ENCODE measurements at places on chromosomes 6 and 20. TPM values are rescaled to one million over a fixed set of nuclear protein-coding genes. Genes with fewer than 3 reads are reported as not detected.

- DNase-seq = no peak
These were observed 566.1 kb downstream of the KIF16B start for GRCh38 chr20:16007164-16007563.

DNA sequence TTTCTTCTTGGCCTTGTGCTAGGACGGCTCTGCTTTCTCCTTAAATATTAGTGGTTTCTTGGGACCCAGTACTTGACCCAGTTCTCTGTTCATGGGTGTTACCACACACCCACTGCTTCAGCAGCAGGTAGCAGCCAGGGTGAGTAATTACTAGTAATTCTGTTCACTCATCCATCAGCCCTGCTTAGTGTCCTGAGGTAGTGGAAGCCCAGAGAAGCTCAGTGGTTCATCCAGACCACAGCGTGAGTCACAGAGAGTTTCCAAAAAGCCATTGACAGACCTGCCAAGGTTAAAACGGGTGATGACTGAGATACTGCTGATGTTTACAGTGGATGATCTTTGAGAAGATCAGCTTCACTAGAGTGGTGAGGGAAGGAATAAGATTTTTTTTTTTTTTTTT lies 51.7 kb upstream of the HINT3 start:
- no peak for DNase-seq

The ZNF337 gene
- total RNA-seq = 19.1 TPM

The CLPSL1 gene
- total RNA-seq = not detected

GRCh38 chr6:47438481-47439347 lies 38.9 kb upstream of the CD2AP start:
- DNase-seq = no peak

The LZTS3 gene
- total RNA-seq = 15.2 TPM

- DNase-seq = no peak
These were observed 1009.2 kb upstream of the GJE1 start for GRCh38 chr6:141123497-141123896.

The CCDC170 gene
- total RNA-seq = not detected

DNA sequence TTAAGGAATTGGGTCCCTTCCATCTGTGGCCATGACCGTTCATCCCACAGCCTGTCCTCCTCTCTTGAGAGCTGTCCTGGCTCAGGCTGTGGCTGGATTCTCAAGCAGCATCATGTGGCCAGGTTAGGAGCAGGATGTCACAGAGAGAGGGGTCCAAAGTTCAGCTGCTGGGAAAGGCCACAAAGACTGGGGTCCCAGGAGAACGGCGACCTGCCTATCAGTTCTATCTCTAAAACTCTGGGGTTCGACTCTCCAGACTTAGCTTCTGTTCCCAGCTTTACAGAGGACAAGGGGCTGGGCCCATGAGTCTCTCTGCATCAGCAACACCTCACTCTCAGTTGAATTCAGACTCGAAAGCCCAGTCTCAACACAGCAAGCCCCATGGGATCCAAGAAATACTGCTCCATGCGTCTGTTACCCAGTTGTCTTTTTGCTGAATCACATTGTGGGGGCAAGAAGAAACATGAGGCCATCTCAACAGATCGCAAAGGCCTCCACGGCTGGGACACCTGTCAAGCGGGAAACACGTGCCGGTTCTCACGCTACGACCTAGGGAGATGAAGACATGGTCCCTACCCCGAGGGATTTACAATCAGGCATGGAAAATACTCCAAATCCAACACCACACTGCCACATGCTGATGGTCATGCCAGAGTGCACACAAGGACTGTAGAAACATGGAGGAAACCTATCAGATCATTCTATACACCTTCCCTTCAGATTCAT lies 95.4 kb downstream of the SLC22A23 start:
- DNase-seq = no peak

The PHACTR3 gene
- not detected for total RNA-seq

The CLDN20 gene
- total RNA-seq = not detected

DNA sequence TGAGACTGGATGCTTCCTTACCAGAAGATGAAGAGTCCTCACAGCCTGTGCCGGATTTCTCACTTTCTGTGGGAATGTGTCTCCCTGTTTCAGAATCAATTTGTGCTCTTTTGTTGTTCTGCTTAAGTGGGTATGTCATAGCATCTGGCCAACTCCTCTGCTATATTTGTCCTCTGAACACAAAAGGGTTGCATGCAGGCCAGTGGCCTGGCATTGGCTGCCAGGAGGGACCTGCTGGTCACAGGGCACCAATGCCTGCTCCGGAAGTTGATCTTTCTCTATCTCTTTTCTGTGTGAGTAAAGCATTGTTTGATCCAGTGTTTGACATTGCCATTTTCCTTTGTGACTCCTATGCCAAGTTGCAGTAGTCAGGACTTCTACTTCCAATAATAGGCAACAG lies 47.8 kb downstream of the JARID2 start:
- DNase-seq = peak; percentile 32

DNA sequence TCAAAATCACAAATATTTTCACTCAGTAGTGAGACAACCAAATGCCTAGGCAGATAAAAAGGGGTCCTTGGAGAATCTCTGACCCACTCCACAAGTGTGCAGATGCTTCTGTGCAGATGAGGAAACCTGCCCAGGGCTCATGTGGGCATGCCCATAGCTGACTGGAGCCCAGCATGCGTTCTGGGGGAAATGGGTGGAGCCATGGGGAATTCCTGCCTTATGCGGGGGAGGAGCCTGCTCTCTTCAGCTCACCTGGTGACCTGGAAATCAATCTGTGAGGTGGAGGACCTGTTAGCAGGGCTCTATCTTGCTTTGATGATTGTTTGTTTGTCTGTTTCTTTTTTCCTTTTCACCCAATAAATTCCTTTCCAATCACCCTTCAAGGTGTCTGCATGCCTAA lies 23.4 kb upstream of the PLN start:
- DNase-seq = no peak

The BPIFB4 gene
- total RNA-seq = not detected

GRCh38 chr6:13769034-13769654 lies 45.2 kb downstream of the MCUR1 start:
- DNase-seq = no peak

GRCh38 chr6:41236276-41236675 lies 8.1 kb downstream of the TREML4 start:
- DNase-seq = no peak

DNA sequence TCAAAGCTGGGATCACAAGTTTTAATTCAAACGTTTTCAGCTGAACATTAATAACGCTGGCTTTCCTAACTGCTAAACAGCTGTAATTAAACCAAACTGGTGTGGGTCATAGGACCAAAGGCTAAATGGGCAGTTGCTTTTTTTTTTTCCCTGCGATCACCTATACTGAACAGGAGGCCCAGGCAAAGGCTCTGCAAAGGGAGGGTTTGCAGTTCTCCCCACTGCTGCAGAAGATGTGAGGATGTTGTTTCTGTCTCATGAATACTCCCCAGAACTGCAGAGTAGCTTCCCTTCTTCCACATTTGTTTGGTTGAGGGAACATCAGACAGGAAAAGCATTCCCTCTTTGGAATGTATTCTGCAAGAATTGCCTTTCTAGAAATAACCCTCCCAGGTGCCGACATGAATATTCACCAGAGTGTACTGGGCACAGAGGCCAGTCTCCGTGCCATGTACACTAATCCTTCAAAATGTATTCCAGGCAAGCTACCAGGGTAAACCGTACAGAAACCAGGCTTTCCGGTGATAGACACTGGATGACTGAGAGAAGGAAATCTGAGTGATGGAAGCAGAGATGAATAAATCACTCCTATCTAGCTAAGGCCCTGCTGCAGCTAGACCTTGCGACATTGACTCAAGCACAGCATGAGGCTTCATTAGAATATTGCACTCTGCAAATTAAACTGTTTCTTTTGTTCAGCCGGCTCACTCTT lies 370.1 kb downstream of the BTBD9 start:
- no peak for DNase-seq

GRCh38 chr6:166720856-166721255 lies 93.8 kb upstream of the RPS6KA2 start:
- DNase-seq = no peak

The RAET1L gene
- total RNA-seq = not detected

- peak; percentile 4 for DNase-seq
These were observed 19.6 kb downstream of the RTN4IP1 start for GRCh38 chr6:106609699-106610098.

- DNase-seq = no peak
These were observed 3.6 kb upstream of the SLC2A12 start for GRCh38 chr6:134056046-134056445.

The LHFPL5 gene
- total RNA-seq = not detected

The OLIG3 gene
- total RNA-seq = not detected

DNA sequence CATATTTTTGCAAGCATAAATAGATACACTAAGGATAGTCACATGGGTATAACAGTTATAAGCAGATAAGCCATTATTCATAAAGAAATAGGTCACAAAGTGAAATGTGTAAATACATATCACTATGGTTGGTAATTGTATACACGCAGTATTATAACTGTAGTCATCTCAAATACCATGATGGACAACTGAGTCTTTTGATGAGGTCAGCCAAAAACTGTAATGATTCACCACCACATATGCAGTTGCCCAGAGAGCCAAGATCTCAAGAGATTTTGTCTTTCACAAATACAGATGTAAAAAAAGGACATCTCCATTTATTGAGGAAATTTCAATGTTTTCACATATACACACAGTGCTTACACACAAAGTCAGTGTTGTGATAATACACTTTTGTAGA lies 28.3 kb downstream of the ZNF292 start:
- DNase-seq = no peak

DNA sequence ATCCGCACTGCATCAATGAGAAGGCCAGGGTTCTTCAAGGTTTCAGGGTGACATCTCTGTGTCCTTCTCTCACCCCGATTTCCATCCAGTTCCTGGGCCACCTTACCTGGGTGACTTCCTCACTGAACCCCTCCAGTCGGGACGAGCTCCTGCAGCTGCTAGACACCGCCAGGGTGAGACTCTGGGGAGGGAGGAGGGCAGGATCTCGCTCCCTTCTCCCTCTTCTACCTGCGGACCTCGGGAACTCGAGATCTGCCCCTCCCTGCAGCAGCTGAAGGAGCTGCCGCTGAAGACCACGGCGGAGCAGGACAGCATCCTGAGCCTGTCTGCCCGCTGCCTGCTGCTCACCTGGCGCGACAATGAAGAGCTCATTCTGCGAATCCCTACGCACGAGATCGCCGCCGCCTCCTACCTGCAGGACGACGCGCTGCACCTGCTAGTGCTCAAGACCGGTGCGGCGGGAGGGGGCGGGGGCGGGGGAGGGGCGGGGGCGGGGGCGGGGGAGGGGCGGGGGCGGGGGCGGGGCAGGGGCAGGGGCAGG lies 7.5 kb downstream of the CCM2L start:
- peak; percentile 89 for DNase-seq

The RIPOR3 gene
- total RNA-seq = 6.9 TPM

DNA sequence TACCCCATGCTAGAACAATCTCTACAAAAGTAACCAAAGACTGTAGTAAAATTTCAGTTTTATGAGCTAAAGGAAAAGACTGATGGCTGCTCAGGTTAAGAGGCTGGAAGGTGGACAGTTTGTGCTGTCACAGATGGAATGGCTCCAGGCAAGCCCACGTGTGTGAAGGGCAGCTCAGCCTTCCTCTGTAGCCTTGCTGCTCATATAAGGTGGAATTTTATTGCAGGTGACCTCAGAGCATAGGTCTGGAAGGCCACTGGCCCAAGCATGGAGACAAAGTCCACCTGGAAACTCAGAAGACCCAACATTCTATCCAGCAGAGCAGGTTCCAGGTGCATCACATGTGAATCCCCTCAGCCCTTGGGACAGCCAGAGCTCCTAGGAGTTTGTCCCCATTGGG lies 53.6 kb downstream of the KAT14 start:
- DNase-seq = no peak

The SCUBE3 gene
- 0.24 TPM for total RNA-seq

- no peak for DNase-seq
These were observed 8.5 kb upstream of the KCNK15 start for GRCh38 chr20:44737116-44737515.

DNA sequence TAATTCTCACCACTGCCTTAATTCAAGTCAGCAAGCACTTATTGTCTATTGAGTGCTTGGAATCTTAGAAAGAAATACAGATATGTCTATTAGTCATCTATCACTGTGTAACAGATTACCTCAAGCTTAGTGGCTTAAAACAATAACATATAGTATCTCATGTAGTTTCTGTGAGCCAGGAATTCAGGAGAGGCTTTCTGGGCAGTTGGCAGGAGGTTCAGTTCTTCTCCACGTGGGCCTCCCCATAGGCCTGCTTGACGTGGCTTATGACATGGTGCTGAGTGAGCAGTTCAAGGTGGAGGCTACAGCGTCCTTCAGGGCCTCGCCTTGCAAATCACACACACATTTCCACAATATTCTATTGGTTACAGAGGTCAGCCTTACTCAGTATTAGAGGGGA lies 69.7 kb downstream of the DTD1 start:
- DNase-seq = no peak

DNA sequence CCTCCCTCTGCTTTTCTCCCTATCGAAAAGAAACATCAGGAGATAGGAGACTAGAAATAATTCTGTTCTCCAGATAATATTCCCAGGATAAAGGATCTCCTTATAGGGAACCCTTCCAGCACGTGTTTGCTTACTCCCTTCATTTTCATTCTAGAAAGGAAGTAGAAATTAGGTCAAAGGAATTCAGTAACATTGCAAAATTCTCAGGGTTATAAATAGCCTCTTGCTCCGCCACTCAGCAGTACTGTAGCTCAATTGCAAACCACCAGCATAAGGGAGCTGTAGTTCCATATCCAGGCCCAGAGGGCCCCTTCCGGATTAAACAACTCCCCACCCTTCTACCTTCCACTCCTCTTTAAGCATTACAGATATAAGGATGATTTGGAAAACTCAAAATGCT lies 6.2 kb downstream of the ELMO2 start:
- DNase-seq = peak; percentile 83

DNA sequence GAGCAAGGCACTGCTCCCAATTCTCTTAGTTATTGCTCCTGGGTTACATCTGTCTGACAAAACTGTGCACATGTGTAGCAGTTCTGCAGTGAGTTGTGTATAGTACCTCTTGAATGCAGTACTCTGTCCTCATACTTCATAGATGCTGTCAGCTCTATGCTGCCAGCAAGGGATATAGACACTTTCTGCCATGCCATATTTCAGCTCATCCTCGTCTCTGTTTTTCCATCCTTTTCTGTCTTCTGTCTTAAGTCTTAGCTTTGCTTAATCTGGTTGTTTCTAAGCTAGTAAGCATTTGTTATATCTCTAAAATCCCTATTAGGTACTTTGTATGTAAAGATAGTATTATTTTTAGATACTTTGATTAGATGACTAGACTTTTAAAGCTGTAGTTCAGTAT lies 76.4 kb downstream of the HIVEP1 start:
- no peak for DNase-seq

DNA sequence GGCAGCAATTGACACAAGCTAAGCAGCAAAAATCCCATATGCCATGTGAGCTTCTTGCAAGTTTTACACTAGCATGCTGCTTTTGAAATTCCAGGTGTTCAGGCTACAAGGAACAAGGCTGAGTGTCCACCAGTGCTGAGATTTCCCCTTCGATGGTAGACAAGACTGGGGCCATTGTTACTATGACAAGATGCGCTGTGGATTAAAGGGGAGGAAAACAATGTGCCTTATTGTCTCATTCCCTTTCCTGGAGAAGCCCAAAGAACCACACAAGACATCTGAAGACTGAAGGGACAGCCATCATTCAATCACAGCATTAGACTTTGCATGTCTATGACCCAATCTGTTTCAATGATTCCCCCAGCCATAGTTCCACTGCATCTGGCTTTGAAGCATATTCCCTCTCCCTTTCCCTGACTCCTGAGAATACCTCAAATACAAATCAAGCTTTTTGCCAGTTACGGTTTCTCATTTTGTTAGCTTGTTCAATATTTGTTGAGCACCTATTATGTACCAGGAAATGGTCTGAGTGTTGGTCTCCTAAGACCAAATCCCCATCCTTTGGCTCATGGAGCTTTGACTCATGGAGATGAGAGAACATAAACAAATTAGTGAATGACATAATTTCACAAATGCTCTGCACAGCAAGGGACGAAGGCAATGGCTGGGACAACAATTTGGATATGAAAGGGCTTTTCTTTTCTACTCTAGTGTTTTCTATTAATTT lies 23.4 kb upstream of the SCGN start:
- no peak for DNase-seq

All from G401 (cell line).